ENCODE measurements at places on chromosomes 16 and 17. TPM values are rescaled to one million over a fixed set of nuclear protein-coding genes. Genes with fewer than 3 reads are reported as not detected.

GRCh38 chr16:55876854-55877253, 1.7 kb upstream of the CES5A start:
- no peaks in the 10 kb centered on the region for H3K36me3 ChIP-seq
- no peak overlapping the region for H3K4me3 ChIP-seq
- H3K27me3 ChIP-seq: peaks cover 29% of the 10 kb centered on the region
- peak; percentile 37 for DNase-seq
- H3K27ac ChIP-seq: peak overlapping the region; percentile 72

Gene DDX28
- total RNA-seq: 12.5 TPM

DNA sequence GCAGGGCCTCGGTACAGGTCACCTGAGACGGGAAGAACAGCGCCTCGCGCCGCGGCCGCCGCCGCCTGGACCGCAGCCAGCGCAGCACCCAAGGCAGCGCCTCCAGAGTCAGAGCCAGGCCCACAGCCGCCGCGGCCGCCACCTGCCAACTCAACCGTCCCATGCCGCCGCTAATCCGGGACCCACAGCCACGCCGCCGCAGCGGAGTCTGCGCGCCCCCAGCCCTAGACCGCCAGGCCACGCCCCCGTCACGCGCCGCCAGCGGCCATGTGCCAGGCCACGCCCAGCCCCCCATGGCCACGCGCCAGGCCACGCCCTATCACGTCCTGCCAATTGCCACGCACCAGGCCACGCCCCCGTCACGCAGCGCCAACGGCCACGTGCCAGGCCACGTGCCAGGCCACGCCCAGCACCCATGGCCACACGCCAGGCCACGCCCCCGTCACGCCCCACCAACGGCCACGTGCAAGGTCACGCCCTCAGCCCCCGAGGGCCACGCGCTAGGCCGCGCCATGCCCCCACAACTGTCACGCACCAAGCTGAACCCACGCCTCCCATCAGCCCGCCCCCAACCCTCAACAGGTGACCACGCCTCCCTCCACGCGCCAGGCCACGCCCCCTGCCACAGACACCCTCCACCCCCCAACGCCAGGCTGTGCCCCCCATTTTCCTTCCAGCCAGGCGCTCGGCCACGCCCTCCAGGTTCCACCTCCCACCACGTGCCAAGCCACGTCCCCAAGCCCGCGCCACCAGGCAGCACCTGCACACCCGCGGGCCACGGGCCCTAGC, at the start of gene PLD6:
Gene PLD6, minus strand, starts transcription at position 210 of the 789 bp plus-strand sequence. Its CDS starts 47 bp downstream, at position 163.
- H3K4me3 ChIP-seq: no peak within 1 kb of the TSS
- peaks cover 4% of the 10 kb centered on the region for H3K36me3 ChIP-seq
- DNase-seq: no peak
- H3K27me3 ChIP-seq: no peaks in the 10 kb centered on the region
- H3K27ac ChIP-seq: no peak within 1 kb of the TSS

Gene TBC1D3C
- 0.18 TPM for total RNA-seq

GRCh38 chr17:2335726-2336214, 487 bp downstream of the TSR1 start:
- H3K36me3 ChIP-seq: peaks cover 7% of the 10 kb centered on the region
- H3K27ac ChIP-seq: peak overlapping the region; percentile 99
- H3K27me3 ChIP-seq: no peaks in the 10 kb centered on the region
- DNase-seq: no peak
- peaks cover 25% of the 10 kb centered on the region for H3K4me1 ChIP-seq

DNA sequence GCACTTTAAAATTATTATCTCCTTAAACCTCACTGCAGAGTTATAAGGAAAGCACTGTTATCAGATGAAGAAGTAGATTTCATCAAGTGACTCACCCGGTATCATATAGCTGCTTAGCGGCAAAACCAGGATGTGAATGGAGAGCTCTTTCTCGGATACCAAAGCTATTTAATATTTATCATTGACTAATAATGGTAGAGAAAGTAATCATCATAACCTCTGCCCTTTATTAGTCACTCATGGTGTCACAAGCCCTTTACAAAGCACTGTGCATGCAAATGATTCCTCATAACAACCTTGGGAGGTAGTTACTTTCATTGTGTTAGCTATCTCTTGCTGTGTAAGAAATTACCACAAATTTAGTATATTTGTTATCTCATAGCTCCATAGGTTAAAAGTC, 592.9 kb downstream of the MAF start:
- H3K4me1 ChIP-seq: peaks cover 5% of the 10 kb centered on the region
- no peak overlapping the region for H3K27ac ChIP-seq
- no peak overlapping the region for H3K4me3 ChIP-seq
- DNase-seq: no peak

- no peak for DNase-seq
- no peaks in the 10 kb centered on the region for H3K36me3 ChIP-seq
- H3K4me1 ChIP-seq: no peaks in the 10 kb centered on the region
- H3K27me3 ChIP-seq: peaks cover 17% of the 10 kb centered on the region
These were observed 19.8 kb downstream of the TAF1C start for GRCh38 chr16:84166796-84167695.

GRCh38 chr16:89375686-89376085, 114.7 kb downstream of the ANKRD11 start:
- H3K27ac ChIP-seq: no peak overlapping the region
- H3K27me3 ChIP-seq: no peaks in the 10 kb centered on the region
- no peak for DNase-seq

DNA sequence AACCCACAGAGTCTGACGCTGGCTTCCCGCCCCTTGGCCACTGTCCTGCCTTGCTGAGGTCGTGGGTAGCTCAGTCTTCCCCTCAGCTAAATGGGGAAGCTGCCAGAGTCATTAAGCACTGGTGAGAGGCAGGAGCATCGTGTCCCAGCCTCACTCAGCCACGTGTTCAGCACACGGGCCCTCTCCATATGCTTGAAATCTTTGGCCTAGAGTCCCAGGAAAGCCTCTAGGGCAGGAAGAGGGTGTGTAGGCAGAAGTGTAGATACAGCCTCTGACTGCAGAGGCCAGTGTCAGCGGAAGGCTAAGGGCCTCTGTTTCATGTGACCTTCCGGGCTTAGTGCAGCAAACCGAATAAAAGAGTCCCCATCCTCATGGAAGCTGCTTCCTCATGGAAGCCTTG, 4.1 kb downstream of the DHODH start:
- H3K27me3 ChIP-seq: no peaks in the 10 kb centered on the region
- peaks cover 5% of the 10 kb centered on the region for H3K4me1 ChIP-seq
- DNase-seq: no peak
- H3K27ac ChIP-seq: no peak overlapping the region

GRCh38 chr17:71522383-71522782, 598.4 kb upstream of the SOX9 start:
- no peak overlapping the region for H3K27ac ChIP-seq
- H3K36me3 ChIP-seq: no peaks in the 10 kb centered on the region
- DNase-seq: no peak
- no peak overlapping the region for H3K4me3 ChIP-seq
- no peaks in the 10 kb centered on the region for H3K4me1 ChIP-seq
- peaks cover 15% of the 10 kb centered on the region for H3K27me3 ChIP-seq

GRCh38 chr17:29723278-29724047, 100.8 kb upstream of the CORO6 start:
- no peak for DNase-seq
- no peaks in the 10 kb centered on the region for H3K27me3 ChIP-seq
- no peak overlapping the region for H3K4me3 ChIP-seq
- H3K27ac ChIP-seq: no peak overlapping the region
- H3K4me1 ChIP-seq: peaks cover 16% of the 10 kb centered on the region
- peaks cover 7% of the 10 kb centered on the region for H3K36me3 ChIP-seq

GRCh38 chr17:61758430-61758829, 104.9 kb downstream of the BRIP1 start:
- no peaks in the 10 kb centered on the region for H3K27me3 ChIP-seq
- H3K36me3 ChIP-seq: peaks cover 46% of the 10 kb centered on the region

DNA sequence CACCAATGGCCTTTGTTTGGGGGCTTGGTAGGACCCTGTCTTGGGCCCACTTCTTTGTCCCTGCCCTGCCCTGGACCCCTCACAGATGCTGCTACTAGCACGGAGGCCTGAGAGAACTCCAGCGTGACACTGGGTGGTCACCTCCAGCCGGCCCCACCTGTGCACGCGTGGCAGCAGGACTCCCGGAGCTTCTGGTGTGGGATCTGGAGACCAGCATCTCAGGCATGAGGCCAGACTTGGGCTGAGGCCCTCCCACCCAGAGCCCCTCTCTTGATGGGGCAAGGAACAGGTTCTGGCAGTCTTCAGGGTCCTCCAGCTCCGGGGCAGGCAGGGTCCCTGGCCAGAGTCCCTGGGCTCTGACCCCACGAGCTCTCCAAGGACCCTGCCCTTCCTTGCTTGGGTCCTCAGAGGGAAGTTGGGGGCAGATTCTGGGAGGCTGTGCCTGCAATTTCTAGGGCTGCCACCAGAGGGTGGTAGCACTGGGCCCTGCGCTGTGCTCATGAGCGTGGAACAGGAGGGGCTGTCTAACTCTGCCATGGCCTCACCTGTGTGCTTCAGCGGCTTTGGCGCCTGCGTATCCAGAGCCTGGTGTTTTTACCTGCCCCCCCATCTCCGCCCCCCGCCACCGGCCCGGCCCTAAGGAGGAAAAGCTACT, 3.1 kb upstream of the BAIAP3 start:
- no peak for DNase-seq
- peaks cover 40% of the 10 kb centered on the region for H3K27me3 ChIP-seq
- H3K36me3 ChIP-seq: no peaks in the 10 kb centered on the region
- no peak overlapping the region for H3K27ac ChIP-seq
- no peak overlapping the region for H3K4me3 ChIP-seq
- H3K4me1 ChIP-seq: peaks cover 8% of the 10 kb centered on the region

Gene RBBP6
- total RNA-seq: 101 TPM

DNA sequence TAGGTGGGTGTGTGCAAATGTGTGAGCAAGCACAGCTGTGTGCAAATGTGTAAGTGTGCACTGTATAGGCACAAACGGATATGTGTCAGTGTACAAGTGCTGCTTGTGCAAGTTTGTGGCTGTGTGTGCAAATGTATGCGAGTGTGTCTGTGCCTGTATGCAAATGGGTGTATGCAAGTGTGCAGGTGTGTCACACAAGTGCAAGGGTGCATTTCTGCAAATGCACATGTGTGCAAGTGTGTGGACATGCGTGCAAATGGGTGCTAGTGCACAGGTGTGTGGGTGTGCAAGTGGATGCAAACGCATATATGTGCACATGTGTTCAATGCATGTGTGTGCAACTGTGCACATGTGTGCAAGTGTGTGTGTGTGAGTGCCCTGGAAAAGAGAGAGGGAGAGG, 76.5 kb upstream of the TNRC6C start:
- no peak for DNase-seq
- H3K4me3 ChIP-seq: no peak overlapping the region
- H3K36me3 ChIP-seq: no peaks in the 10 kb centered on the region
- H3K27ac ChIP-seq: peak overlapping the region; percentile 89
- peaks cover 18% of the 10 kb centered on the region for H3K4me1 ChIP-seq
- H3K27me3 ChIP-seq: peaks cover 31% of the 10 kb centered on the region

- H3K27ac ChIP-seq: no peak overlapping the region
- H3K4me3 ChIP-seq: no peak overlapping the region
- H3K36me3 ChIP-seq: peaks cover 41% of the 10 kb centered on the region
- peaks cover 40% of the 10 kb centered on the region for H3K27me3 ChIP-seq
- DNase-seq: no peak
These were observed 24.9 kb downstream of the CDRT15 start for GRCh38 chr17:14211801-14212200.

DNA sequence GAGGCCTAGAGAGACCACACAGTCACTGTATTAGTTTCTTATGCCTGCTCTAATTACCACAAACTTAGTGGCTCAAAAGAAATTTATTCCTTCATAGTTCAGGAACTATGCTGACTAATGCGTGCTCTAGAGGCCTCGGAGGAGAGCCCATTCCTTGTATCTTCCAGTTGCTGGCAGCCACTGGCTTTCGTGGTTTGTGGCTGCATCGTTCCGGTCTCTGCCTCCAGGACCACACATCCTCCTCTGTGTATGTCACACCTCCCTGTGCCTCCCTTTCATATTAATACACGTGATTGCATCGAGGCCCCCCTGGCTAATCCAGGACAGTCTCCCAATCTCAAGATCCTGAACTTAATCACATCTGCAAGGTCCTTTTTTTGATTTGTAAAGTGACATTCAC, 16.9 kb upstream of the MYLK3 start:
- H3K36me3 ChIP-seq: no peaks in the 10 kb centered on the region
- H3K27ac ChIP-seq: no peak overlapping the region
- DNase-seq: no peak
- no peak overlapping the region for H3K4me3 ChIP-seq

DNA sequence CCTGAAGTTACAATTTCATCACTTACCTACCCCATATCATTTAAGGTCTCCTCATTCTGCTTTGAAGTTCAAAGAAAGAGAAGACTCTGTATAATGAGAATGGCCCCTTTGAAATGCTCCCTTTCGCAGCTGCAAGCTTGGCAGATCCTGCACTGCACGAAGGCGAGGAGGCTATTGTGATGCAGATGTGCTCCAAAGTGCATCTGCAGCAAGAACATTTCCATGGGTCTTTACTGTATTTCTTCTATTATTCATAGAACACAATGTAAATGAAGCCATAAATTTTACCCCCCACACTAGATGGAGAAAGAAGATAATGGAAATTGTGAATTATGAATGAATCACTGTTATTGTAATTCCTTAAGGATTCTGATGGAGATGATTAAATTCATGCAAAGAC, 178.7 kb downstream of the CHD9NB start:
- no peak for DNase-seq
- peaks cover 32% of the 10 kb centered on the region for H3K27me3 ChIP-seq
- H3K27ac ChIP-seq: no peak overlapping the region
- H3K4me1 ChIP-seq: no peaks in the 10 kb centered on the region
- H3K36me3 ChIP-seq: no peaks in the 10 kb centered on the region

DNA sequence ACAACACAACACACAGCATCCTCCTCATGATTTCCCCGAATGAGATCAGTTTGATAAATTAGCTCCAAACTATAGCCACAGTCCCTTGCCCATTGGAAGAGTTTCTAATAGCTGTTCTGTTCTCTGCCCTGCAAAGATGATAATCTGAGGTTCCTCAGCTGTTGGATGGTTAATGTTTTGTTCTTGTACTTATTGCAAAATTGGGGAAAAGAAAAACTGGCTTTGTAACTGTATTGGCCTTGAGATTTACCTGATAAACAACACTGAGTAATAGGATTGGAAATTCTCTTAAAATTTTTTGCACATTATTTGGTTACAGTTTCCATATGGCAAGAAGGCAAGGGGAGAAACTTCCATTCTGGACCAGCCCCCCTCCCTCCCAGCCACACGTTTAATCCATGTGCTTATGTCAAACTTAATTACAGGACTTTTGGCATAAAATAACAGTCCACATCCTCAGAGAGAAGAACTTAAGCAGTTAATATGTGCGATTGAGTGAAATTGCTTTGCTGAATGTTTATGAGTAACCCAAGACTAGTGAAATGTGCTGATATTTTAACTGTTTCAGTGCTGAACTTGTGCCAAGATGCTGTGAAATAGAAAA, 119.1 kb upstream of the ZFHX3 start:
- no peak for DNase-seq
- H3K27me3 ChIP-seq: no peaks in the 10 kb centered on the region
- no peaks in the 10 kb centered on the region for H3K36me3 ChIP-seq
- H3K4me1 ChIP-seq: peaks cover 38% of the 10 kb centered on the region
- no peak overlapping the region for H3K27ac ChIP-seq

DNA sequence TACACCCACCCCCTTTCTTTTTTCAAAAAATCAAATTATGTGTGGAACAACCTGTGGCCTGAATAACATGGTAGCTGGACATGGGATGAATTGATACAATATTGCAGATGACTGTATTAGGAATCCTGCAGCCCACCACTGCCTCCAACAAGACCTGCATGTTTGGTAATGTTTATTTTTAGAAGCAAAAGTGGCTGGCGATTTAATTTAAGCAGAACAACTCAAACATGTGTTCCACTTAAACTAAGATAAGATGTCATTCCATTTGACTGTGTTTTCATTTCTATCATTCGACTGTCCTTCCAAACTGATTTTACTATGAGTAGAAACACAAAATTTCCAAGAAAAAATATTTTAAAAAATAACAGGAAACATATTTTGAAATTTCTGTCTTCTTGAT, 10.1 kb upstream of the DHRS7C start:
- DNase-seq: no peak
- no peaks in the 10 kb centered on the region for H3K4me1 ChIP-seq
- no peak overlapping the region for H3K4me3 ChIP-seq
- H3K27ac ChIP-seq: no peak overlapping the region
- H3K27me3 ChIP-seq: peaks cover 14% of the 10 kb centered on the region
- peaks cover 3% of the 10 kb centered on the region for H3K36me3 ChIP-seq

Measured in mesothelial cell of epicardium (in vitro differentiated cells).